ENCODE measurements at places on chromosomes 16 and 17. TPM values are rescaled to one million over a fixed set of nuclear protein-coding genes. Genes with fewer than 3 reads are reported as not detected.

The BICDL2 gene
- total RNA-seq: 0.09 TPM

The CPHXL2 gene
- total RNA-seq: not detected

The PRAC2 gene
- total RNA-seq: not detected

DNA sequence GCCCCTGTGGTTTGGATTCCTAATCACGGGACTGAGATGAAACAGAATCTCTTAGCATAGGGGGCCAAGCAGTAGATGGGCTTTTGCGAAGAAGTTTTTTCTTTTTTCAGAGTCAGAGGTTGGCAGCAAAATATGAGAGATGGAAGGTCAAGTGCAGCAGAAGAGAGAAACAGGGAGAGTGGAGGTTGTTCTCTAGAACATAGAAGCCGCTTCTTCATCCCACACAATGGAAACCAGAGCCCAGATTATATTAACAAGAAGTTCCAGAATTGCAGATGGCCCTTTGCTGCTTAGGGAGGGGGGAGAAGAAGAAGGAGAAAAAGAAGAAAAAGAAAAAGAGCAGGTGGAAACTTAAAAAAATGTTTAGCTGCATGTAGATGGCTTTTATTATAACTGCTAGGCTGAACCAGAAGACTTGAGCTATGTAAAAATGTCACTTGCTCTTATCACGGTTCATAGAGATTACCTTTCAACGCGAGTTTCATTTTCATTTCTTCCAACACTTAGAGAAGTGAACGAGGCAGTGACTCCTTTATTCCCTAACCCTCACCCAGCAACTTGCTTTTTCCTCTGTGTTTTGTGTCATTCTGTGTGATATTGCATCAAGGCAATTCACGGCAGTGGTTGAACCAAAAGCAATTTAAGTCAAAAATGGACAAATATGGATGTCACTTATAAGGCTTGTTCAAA, 737.5 kb downstream of the WWOX start:
- DNase-seq: no peak

GRCh38 chr16:6019490-6019991, 921.9 kb upstream of the EEF2KMT start:
- DNase-seq: no peak

DNA sequence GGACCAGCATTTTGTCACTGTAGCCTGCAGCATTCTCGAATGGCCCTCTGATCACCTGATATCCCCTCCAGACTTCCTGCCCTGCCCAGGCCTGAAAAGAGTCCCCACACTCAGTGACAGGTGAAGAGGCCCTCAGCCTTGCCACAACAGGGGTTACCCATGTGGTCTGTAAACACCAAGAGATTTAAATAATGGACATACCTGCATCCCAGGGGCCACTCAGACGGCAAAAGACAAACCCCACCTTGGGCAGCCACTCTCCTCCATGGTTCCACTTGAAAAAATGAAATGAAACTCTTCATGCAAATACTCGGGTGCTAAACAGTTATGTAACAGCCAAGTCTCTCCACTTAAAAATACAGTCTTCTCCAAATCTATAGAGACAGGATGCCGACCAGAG, 22.9 kb upstream of the PECAM1 start:
- DNase-seq: no peak

GRCh38 chr16:13866073-13866472, 53.9 kb upstream of the ERCC4 start:
- peak; percentile 64 for DNase-seq

DNA sequence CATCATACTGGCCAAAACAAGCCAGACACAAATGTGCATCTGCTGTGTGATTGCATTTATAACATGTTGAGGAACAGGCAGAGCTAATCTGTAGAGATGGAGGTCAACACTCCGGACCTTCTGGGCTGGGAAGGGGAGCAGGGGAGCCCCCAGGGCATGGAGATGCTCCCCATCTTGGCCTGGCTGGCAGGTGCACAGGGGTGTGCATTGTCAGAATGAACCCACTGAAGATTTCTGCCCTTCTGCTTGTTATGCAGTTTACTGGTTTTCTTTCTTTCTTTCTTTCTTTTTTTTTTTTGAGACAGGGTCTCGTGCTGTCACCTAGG, 146.9 kb downstream of the CMIP start:
- DNase-seq: no peak

DNA sequence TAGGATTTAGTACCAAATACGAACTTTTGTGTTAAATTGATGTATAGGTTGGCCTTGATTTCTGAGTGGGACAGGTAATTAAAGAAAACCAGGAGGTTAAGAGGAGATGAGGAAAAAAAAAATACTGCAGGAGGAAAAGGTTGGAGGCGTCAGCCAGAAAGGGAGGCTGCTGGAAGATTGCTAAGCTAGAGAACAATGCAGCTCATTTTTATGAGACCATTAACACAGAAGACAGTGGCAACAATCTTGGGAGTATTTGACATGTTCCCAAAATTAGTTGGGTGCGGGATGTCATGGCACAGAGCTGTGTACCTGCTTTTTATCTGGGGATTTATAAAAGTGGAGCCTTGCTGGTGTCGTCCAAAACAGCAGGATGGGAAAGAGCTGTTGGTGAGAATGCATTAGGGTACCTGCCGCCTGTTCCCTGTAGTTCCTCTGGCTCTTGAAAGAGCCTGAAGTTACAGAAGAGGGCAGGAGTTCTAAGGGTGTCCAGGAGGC, 229.3 kb downstream of the RBFOX1 start:
- DNase-seq: no peak

- DNase-seq: peak; percentile 91
Measured at GRCh38 chr16:30778549-30779244, 8.3 kb downstream of the ZNF629 start.

DNA sequence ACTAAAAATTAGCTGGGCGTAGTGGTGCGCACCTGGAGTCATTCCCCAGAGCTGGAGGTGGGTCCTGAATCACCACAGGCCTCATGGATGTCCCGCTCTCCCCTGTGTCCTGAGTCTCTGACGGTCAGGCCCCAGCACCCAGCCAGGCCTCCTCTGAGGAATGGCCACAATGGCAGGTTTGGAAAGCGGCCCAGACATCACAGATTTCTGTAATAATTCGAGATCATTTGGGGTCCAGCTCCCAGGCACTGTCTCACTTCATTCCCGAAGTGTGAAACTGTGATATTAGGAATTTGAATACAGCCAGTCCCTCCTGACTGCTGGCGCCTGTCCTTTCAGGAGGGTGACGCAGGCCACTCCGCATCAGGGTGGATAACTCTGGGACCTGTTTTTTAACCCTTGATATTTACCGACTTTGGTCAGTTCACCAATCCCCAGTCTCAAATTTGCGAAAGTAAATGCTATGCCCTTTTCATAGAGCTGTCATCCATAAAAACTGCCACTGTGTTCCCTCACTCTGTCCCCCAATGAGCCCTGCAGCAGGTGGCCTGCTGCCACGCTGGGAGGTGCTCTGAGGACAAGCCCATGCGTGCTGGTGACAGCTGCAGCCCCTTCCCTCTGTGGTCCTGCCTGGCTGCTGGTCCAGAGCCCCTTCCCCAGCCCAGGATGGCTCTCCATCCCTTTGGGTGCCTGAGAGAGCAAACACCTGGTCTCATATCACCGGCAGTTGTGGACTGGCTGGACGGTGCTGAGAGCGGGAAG, 28.3 kb upstream of the RPTOR start:
- DNase-seq: no peak

GRCh38 chr17:34598161-34598776, 18.9 kb downstream of the TMEM132E start:
- DNase-seq: peak; percentile 48

DNA sequence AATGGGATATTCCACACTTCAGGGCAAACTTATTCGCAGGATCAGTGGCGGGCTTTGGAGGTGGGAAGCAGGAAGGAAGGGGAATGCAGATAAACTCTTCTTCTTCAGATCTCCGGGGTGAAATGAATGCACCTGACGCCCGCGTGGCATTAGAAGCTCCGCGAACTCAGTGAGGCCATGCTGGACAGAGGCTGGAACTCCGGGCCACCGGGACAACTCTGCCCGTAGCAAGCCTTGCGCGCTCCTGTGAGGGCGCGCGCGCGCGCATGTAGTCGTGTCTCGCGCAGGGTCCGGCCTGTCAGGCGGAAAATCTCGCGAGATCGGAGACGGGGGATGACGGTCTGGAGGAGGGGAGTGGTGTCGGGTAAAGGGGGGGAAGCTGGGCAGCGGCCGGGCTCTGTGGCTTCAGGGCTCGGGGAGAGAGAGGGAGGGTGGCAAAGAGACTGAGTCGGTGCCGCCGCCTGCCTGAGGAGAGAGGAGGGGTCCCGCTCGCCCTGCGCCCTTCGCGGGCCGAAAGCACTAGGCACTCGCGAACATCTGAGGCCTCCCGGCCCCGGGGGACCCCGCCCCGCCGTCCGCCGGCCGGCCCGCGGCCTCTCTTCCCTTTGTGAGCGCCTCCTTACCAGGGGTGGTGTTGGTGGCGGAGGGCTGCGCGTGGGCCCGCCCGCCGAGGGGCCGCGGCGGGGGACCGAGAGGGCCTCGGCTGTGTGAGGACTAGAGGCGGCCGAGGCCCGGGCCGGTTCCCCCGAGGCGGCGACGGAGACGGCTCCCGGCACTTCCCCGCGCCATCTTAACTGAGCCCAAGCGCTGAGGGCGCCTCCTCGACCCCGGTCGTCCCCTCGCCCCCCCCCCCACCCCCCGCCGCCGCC, at the start of gene TAOK1:
TSS of gene TAOK1 (plus strand) at position 382 of the 869 bp plus-strand sequence. CDS start 61,186 bp downstream, outside the sequence.
- DNase-seq: peak; percentile 97

GRCh38 chr16:17211797-17212196, 259.0 kb downstream of the XYLT1 start:
- peak; percentile 22 for DNase-seq

Data from K562 (cell line).